ENCODE measurements at places on chromosomes 7 and 10. TPM values are rescaled to one million over a fixed set of nuclear protein-coding genes. Genes with fewer than 3 reads are reported as not detected.
A peak's percentile ranks its signal among the peaks of the same experiment; 100 is the strongest.

GRCh38 chr10:12358863-12359564 lies 9.7 kb downstream of the CAMK1D start:
- no peak for DNase-seq

DNA sequence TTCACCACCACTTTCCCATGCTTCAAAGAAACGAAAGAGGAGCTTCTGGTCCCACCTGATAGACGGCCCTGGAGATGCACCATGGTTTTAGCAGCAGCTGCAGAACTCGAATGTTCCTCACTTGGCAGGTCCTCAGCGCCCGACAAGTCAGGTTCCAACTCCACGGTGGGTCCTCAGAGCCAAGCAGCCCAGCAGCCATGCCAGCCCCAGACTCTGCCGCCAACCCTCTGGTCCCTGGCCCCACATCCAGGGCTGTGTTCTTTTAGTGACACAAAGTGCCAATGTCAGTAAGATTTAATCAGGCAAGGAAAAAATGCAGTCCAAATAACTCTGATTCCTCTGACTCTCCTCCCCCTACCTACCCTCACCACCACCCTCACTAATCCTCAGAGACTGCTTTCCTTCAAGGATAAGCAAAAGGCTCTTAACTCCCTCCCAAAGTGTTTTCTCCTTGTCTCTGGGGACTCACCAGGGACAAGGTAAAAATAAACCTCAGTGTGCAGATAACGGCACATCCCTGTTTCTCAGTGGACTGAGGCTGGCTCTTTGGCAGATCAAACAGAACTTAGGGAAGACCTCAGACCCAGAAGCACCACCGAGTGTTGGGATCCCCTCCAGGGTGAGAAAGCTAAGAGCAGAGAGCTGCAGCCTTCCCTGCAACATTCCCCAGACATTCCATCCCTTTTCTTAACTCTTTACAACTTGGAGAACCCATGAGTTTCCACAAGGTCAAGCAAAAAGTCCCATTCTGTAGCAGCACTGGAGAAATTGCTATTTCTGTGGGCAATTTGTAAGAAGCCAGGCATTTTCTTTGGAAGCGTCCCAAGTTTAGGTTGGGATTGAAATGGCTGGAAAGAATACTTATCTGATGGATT lies 358.9 kb downstream of the FRMD4A start:
- DNase-seq: peak; percentile 30

GRCh38 chr7:573933-574381 lies 54.3 kb upstream of the PDGFA start:
- DNase-seq: no peak

- DNase-seq: no peak
Observed at GRCh38 chr7:102843850-102844249, 69.0 kb upstream of the LRRC17 start.

GRCh38 chr7:69699931-69700330 lies 101.7 kb downstream of the AUTS2 start:
- no peak for DNase-seq

- DNase-seq: no peak
Observed at GRCh38 chr10:79380946-79381721, 33.9 kb downstream of the PPIF start.

- no peak for DNase-seq
Observed at GRCh38 chr10:110918643-110919348, at the start of gene BBIP1. BBIP1 (minus strand) TSS chr10:110919180; CDS start chr10:110918157, 1,023 bp downstream.

DNA sequence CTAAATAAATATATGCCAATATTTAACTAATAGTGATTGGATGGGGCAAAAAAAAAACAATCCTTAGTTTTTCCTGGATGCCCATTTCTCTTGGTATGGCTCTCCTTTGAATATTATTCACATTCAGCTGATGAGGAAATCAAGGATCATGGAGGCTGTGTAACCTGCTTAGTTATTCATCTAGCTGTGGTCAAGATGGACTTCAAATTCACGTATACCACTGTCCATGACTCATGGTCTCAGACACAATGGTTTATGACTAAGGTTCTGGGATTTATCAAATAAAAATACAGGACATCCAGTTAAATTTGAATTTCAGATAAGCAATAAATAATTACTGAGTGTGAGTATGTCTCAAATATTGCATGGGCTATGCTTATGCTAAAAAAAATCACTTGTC lies 191.5 kb upstream of the CELF2 start:
- DNase-seq: peak; percentile 61

DNA sequence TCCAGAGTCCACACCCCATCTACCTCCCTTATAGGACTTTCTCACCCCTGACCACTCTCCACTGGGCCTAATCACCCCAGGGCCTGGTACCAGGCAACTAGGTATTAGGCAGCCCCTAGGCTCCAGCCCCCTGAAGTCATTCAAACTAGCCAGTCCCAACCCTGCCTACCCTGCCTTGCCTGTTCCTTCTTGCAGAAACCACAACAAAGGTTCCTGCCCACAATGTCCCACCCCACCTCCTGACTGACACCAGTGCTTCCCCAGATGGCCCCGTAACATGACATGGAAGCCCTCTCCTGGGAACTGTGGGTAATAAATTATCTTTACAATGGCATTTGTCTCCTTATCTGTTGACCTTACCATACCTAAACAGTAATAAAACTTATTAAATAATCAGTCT lies 100.6 kb upstream of the PDE1C start:
- DNase-seq: no peak

- DNase-seq: no peak
Observed at GRCh38 chr10:117441812-117442443, 66.7 kb upstream of the PDZD8 start.

DNA sequence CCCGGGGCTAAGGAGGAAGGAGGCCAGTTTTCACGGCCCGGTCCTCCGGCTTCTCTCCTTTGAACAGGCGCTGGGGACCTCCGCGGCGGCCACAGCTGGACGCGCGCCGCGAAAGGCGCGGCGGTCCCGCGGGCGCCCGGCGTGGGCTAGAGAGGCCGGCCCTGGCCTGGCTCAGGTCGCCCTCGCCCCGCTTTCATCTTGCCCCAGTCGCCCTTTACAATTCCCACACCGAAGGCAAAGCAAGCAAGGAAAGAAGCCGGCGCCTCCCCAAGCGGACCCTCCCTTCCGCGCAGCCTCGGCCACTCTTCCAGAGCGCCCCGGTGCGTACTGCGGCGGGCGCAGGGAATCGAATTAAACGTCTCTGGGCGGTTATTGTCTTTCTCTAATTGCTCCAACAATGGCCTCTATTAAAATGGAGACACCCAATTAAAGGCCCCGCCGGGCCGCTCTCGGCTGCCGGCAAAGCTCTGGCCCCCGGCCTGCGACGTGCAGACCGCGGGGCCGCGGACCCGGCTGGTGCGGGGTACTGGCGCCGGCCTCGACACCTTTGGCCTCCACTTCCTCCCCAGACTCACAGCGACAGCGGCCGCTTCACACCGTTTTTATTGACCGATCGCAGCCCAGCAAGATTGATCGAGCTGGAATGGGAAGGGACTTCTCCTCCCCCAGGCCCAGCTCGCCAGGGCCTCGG lies 4.5 kb upstream of the GATA3 start:
- no peak for DNase-seq

DNA sequence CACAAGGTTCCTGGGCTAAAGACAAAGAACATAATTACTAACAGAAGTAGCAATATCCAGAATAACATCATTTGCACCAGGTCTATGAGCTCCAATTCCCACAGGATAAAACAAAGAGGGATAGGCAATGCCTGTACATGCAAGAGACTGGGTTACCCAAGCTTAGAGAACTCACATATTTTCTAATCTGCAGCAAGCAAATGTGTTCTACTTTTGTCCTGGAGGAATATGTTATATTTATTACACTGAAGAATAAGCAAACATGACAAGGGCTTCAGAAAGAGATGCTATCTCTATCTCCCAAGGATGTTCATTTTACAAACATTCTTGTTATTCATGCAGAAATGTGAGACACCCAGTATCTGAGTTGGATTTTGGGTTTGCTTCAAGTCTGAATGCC lies 118.6 kb downstream of the MDFIC start:
- DNase-seq: no peak

GRCh38 chr10:77493851-77494261 lies 143.8 kb downstream of the KCNMA1 start:
- no peak for DNase-seq

DNA sequence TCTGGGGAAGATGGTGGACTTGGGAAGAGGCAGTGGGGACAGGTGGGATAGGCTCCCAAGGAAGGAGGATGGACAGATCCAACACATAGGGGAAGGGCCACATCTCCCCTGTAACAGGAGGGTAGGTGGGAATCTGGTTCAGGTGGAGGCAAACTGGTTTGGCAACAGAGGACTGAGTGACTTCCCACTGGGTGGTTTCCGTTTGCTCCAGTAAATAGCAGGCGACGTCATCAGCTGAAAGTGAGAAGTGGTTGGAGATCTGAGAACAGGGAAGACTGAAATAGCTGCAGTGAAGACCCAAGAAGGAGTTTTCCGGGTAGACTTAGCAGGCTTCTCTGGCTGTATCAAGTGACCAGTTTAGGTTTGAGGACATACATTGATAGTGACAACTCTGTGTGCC lies 504.4 kb downstream of the GALNT17 start:
- peak; percentile 6 for DNase-seq

DNA sequence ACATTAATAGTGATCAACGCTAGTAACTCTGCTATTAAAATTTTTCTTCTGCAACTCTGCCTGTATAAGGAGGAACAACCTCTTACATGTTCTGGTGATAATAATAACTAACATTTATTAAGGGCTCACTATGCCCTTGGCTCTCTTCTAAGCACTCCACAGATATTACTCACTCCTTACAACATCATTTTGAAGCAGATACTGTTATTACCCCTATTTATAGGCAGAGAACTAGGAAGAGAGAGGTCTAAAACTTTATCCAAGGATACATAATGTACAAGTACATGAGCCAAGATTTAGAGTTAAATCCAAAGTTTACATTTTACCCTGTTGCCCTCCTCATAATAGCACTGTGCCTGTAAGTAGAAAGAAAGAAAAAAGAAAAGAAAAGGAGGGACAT lies 205.6 kb downstream of the DYNC1I1 start:
- no peak for DNase-seq

DNA sequence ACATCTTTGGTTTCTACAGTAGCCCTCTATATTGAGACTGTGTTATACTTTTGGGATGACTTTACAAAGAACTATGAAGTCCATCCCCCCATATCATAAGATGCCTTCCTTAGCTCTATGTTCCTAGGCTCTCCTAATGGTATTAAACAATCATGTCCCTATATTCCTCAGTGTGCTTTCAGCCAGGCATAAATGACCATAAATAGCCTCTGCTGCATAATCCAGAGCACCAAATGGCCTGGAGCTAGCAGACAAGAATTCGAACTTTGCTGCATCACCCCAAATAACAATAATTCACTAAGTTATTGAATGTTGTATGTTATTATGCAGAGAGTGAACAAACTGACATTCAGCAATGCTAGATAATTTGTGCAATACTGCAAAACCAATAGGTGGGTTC lies 405.2 kb downstream of the DGKB start:
- DNase-seq: no peak

Gene HOXA10
- total RNA-seq: not detected

Gene KIAA1217
- total RNA-seq: 23.1 TPM

Gene CLDN4
- 0.48 TPM for total RNA-seq

Gene CTBP2
- total RNA-seq: 88.3 TPM

Gene NPSR1
- total RNA-seq: not detected

Gene NSMCE4A
- total RNA-seq: 86.3 TPM

Gene GPR85
- 0.32 TPM for total RNA-seq

Gene EPHB4
- 53.6 TPM for total RNA-seq

Gene TMUB1
- total RNA-seq: 83.4 TPM

Gene NSUN5
- total RNA-seq: 46.7 TPM

Gene COMMD3
- total RNA-seq: 54.3 TPM

Gene RADIL
- 61.2 TPM for total RNA-seq

Gene UPF2
- 12.8 TPM for total RNA-seq

All from cardiac muscle cell (in vitro differentiated cells and primary cell).